ENCODE measurements at places on chromosomes 3 and 15. TPM values are rescaled to one million over a fixed set of nuclear protein-coding genes. Genes with fewer than 3 reads are reported as not detected.

Gene CCR8
- total RNA-seq = not detected

Gene SKIL
- total RNA-seq = 103 TPM

Gene DGKG
- total RNA-seq = 0.07 TPM

Gene RBP2
- total RNA-seq = not detected

Gene TRAT1
- not detected for total RNA-seq

Gene SCG3
- not detected for total RNA-seq

Gene GCNT3
- total RNA-seq = 0.14 TPM

Gene FETUB
- total RNA-seq = not detected

Gene CFAP91
- 0.92 TPM for total RNA-seq

Gene SV2B
- total RNA-seq = not detected

Gene RASGRF1
- total RNA-seq = not detected

Gene NRROS
- total RNA-seq = 4.8 TPM

Gene HES1
- 23.8 TPM for total RNA-seq

Data from pulmonary artery endothelial cell (primary cell).